ENCODE measurements at places on chromosomes 16 and 17.
A peak's percentile ranks its signal among the peaks of the same experiment; 100 is the strongest.

- no peak for DNase-seq
These were observed 16.7 kb downstream of the MMP28 start for GRCh38 chr17:35778641-35779196.

DNA sequence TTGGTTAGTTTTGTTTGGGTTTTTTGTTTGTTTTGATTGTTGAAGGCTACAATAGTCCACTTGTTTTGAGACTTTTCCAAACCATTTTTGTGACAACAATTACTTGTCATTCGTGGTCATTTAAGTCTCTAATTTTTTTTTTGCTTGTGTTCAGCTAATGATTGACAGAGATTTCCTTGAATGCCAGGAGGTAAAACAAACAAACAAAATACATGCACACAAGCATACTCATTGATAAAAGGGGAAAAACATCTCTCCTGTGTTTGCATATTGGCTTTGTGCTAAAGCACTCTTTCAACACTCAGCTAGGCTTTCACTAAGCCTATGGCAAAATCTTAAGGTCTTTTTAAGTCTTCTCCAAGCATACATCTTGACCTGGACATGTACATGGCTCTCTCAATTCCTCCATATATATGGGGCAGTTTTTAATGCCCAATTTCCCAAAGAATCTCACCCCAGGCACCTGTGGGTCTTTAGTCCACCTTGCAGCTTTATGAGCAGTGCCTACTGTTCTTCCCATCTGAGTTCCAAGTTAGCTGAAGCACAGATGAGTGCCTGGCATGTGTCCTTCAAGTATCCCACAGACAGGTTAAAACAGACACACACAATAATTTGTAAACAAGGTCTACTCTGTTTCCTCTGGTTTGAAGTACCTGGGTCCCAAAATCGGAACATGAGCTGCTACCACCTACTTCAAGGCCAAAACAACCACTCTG, 24.2 kb upstream of the HS3ST3B1 start:
- no peak for DNase-seq

DNA sequence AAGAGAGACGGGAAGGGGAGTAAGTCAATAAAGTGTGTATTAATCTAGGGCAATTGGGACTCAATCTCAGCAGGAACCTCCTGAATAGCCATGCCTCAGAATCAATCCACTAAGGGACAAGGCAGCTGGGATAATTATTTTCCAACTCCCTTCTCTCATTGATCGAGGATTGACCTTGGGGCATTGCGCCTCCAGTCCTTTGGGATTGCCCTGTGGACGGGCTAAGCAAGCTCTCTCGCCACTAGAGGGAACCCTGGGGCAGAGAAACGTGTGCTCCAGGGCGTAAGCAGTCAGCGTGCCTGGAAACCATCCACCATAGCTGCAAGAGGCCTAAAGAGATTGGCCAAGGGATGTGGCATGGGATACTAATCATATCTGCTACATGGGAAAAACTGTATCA, 53.9 kb upstream of the ERCC4 start:
- DNase-seq = peak; percentile 35

DNA sequence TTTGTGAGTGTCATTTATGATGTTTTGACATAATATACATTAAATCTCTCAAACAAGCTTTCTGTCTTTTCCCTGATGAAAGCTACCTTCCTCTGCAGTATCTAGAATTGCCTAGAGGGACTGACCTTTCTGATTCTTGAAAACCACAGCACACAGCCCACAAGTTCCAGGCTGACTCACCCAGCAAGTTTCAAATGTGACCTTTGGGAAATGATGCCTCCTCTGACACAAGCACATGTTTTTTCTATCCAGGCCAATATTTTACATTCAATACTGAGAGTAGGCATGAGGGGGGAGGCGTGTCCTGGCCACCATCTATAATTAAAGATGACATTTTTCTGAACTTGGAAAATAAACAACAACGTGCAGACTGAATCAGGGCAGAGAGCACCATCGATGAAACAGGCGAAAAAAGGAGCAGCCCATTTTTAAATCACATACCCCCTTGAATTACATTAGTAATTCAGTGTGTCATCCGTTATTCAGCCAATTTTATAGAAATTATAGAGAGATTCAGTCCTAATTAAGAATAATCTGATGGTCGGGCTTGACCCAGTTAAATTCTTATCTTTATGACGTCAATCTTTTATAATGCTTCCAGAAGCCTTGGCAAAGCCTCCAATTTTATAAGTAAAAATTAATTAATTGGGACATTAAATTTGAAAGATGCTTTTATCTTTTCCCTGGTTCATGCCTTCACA, 292.6 kb upstream of the CDH11 start:
- no peak for DNase-seq

- DNase-seq = no peak
These were observed 12.8 kb upstream of the SKAP1 start for GRCh38 chr17:48442819-48443218.

DNA sequence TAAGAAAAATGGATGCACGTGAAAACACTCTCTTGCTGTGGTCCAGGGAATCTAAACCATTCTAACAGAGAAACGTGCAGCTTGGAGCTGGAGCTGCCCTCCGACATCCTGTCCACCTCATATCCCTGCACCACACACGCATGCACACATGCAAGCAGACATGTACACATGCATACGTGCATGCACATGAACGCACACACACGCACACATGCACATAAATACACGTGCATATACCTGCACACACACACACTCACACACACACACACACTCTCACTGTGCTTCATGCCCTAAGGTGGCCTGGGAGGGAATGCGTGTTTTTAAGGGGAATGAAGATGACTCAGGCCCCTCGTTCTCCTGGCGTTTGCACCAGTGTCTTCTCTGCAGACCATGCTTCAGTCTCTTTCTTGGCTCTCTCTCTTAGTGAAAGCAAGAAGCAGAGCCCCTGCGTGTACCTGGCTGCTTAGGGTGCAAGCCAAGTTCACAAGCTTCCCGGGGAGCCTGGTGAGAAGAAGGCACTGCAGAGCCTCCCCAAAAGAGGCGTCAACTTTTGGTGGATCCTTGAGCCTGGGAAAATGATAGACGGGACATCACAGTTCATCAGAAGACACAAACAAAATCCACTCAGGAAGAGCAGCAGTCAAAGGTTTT, 72.8 kb downstream of the GOSR1 start:
- no peak for DNase-seq

DNA sequence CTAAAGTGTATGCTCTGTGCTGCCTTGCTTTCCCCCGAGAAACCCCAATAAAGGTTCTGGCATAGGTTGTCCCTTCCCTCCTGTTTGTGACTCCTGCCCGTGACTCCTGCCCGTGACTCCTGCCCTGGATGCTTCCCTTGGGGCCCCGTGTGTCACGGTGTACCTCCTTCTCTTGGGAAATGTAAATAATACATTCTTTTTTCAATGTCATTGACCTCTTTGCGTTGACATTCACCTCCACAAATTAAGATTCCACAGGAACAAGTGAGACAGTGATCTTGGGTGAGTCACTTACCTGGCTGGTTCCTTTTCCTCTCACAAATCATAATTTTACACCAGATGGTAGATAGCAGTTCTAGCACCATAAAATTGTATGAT, 632 bp downstream of the CCL15 start:
- DNase-seq = no peak

DNA sequence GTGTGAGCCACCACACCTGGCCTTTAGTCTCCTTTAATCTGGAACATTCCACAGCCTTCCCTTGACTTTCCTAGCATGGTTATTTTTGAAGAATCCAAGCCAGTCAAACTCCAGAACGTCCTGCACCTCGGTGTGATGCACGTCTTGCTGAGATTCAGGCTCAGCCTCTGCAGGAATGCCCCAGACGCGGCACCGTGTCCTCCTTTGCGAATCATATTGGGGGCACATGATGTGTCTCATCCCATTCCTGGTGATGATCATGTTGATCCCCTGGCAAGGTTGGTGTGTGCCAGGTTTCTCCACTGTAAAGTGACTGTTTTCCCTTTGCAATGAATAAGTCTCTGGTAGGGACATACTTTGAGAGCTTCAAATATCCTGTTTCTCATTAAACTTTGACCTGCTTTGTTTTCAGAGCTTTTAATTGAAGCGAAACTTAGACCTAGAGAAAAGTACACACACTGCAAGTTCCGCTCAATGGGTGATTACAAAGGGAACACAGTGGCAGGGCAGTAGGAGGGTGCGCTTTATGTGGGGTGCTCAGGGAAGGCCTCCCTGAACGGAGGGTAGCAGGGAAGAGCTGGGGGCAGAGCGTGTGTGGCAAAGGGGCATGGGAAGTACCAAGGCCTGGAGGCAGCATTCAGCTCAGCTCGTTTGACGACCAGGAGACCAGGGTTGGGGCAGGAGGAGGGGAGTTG, 9.6 kb upstream of the ATP2C2 start:
- DNase-seq = no peak

All from stimulated activated CD4-positive, alpha-beta T cell treated with anti-CD3 and anti-CD28 coated beads, Interleukin-12 subunit alpha, Interleukin-12 subunit beta, amount 100 ng/mL, for 48 hours (primary cell).